ENCODE measurements at places on chromosomes 2 and 18.

DNA sequence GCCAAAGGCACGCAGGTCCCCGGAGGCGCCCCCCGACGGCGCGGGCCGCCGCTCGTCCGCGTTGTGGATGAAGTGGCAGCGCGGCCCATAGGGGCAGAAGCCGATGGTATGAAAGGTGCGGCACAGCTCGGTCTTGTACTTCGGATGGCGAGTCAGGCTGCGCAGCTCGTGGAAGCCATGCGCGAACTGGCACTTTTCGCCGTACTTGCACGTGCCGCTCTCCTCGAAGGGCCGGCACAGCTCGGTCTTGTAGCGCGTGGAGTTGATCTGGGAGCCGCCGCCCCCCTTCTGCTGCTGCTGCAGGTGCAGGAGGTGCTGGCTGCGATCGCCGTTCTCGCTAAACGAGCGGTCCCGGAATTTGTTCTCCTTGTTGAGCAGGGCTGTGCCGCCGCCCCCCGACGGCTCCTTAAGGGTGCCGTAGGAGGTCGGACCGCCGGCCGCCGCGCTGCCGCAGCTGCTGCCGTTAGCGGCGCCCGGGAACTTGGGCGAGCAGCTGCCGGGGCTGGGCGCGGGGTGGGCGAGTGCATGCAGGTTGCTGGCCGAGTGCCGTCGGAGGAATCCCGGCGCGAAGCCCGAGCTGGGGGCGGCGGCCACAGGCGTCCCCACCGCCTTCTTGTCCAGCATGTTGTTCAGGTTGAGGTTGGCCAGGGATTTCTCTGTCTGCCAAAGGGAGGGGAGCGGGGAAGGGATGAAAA lies 1.2 kb downstream of the ZFP36L2 start:
- DNase-seq: peak; percentile 79

GRCh38 chr2:143259368-143259958 lies 130.2 kb downstream of the ARHGAP15 start:
- peak; percentile 61 for DNase-seq

DNA sequence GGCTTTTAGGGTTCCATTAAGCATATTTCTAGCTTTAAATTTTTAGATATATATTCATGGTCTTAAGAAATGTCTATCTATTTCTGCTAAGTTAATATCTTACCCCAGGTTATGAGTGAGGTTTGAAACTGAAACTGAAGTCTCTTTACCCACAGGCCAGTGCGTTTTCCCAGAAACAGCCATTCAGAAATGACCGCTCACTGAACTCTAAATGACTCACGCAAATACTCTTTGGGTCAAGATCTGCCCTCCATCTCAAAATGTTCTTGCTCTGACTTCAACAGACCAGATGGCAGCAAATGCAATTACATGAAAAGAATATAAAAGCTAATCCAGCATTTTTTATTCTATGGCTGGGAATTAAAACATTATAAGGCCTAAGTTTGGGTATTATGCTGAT lies 315.2 kb downstream of the TDRD15 start:
- no peak for DNase-seq

- peak; percentile 20 for DNase-seq
Measured at GRCh38 chr2:985317-985898, 34.8 kb downstream of the SNTG2 start.

- no peak for DNase-seq
Measured at GRCh38 chr2:163132850-163133249, 294.3 kb upstream of the KCNH7 start.

DNA sequence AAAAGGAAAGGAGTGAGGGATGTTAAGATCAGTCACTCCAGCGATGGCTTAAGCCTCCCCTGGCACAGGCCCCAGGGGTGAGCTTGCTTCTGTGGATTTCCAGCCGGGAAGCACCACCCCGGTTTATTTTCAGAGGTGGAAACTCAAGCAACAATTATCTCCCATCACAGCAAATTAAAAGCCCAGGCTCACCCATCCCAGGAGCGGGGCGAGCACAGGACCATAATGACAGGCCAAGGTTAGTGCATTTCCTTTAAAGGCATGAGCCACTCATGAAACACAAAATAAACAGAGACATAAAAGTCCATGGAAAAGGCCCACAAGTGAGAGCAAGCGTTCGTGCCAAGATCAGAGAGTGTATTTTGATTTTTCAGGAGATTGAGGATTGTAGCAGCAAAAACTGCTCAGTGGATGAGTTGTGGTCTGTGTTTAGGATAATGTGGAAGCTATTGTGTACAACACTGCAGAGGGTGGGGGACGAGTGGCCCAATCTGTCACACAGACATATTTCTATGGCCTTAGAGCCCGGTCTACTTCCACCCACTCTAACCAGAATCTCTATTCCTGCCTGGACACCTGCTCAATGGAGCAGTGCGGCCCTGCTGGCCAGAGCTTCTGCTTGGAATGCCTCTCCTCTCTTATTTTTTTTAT lies 111.4 kb upstream of the CDC42EP3 start:
- no peak for DNase-seq

DNA sequence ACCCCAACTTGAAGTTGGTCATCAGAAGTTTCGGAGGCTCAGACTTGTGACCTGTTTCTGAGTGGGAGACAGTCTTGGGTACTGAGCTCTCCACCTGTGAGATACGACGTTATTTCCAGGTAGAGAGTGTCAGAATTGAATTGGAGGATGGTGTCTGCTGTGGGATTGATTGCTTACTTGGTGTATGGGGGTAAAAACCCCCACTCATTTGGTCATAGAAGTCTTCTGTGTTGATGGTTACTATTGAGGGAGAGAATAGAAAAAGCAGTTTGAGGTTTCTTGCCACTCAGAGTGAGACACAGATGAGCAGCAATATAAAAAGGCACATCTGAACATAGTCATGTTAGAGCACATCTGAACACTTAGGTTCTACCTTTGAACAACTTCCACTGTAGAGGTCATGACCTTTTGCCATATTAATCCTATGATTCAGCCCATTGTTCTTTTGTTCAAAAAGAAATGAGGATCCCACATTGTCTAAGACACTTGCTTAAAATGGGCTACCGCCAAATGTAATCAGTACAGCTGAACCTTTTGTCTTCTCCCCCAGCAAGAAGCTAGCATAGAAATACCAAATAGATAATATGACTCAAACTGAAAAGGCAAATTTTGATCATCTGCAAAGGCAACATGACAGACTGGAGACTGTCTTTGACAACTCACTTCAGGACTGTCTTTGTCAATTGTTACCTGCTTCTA lies 73.3 kb downstream of the NAB1 start:
- DNase-seq: peak; percentile 21

GRCh38 chr2:16378031-16378430 lies 287.6 kb downstream of the CYRIA start:
- no peak for DNase-seq

- DNase-seq: no peak
Measured at GRCh38 chr2:151860613-151861146, 32.5 kb upstream of the ARL5A start.

DNA sequence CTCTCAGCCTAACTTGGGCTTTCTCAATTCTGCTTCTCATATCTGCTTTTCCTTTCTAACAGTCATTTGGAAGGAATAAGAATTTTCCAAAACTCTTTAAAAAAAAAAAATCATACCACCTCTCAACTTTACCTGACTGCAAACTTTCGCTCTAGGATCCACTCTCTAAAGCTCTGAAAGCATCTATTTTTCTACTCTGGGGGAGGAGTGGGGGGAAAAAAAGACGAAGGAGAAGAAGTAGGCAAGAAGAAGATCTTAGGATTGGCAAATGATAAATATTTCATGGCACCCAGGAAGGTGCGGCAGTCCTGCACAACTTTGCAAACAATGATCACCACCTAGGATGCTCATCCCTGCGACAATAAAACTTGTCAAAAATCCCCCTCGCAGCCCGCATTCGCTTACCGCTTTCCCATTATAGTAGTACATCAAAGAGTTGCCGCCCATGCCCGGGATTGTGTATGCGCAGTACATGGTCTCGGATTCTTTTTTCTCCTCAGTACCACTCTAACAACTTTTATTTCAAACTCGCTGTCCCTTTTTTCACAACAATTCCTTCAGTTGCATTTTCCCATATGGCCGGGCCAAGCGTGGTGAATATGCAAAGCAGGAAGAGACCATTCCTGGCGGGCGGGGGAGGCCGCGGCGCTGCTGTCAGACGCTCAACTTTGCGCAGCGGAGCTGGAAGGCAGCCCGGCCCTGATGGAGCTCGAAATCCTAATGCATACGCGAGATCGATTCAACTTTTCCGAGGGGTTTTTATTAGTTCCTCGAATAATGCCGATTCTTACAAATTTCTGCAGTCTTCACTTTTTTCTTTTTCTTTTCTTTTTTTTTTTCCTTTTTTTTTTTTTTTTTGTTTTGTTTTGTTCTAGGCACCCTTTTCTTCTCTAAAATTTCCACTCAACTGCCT lies 266.5 kb downstream of the TCF4 start:
- peak; percentile 48 for DNase-seq

DNA sequence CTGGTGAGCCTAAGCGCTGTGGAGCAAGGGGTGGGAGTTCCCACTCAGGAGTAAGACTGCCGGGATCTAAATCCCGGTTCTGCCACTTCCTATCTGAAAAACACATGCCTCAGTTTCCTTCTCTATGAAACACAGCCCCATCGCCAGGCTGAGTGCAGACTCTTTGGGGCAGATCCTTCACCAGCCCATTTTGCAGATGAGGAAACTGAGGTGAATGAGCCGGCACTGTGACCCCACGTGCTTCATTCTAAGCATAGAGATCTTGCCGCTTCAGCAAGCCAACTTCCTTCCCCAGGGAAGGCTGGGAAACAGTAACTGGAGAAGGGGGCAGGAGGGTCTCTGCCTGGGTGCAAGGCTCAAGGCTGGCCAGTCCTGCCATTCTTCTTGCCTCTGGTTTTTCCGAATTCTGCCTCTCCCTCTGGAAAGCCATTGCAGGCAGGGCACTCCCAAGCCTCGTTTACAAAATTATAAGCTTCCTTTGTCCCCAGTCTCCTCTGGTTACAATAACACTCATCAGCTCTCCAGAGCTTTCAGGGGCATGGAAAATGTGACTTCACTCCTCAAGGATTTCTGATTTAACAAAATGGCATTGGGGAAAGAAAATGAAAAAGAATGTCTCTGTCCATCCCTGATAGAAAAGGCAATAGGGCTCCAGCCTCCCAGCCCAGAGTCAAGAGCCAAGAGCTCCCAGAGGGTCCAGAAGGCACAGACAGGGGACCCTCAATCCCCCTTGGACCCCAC lies 249.2 kb downstream of the TNS1 start:
- DNase-seq: no peak

DNA sequence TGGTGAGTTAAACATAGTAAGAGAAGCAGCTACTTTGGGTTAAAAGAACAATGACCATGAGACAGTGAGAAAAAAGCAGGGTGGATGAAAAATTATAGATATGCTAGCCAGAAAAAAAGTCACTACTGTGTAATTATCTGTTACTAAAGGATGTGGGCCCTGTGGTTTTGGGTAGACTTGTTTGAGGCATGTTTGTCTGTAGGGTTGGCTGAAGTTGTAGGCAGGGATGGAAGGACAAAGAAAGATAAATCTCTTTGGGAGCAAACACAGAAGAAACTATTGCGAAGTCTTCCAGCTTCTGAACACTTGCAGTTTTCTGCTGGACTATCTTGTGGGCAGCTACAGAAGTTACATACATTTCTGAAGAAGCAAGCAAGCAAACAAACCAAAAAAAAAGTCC lies 28.2 kb downstream of the RND3 start:
- DNase-seq: no peak

DNA sequence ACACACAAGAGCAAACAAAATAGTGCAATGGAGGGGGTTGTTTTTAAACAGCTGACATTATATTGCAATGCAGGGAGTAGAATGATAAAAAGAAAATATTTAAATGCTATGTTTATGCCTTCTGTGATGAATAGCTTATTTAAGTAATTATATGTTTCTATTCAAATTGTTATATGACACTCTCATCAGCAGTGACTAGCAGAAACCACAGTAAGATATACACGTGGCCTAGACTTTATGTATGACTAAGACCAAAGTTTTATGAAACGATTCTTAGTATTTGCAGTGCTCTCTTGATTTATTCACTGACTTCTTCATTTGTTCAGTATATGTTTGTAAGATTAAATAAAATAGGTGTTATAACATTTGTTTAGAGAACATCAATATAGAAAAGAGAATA lies 26.1 kb upstream of the C1D start:
- DNase-seq: no peak

- no peak for DNase-seq
Measured at GRCh38 chr2:181430406-181431118, 26.6 kb upstream of the ITGA4 start.

DNA sequence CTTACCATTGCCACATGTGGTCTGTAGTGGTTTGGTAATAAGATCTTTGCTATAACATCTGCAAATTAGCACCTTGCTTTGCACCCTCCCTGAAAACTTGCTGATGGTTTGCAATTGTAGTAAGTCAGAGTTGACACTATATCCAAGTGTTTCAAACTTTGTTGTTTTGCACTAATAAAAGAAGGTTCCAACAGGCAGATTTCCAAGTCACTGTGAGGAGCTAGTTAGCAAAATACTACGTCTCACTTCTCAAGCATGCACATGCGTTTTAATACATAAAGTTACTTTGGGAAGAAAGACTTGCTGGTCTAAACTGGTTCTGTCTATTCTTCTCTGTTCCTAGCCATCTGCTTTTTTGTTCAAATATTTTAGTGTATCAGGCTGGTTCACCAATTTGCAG lies 103.7 kb upstream of the ZNF521 start:
- no peak for DNase-seq

- DNase-seq: no peak
Measured at GRCh38 chr2:62627667-62628066, 77.8 kb upstream of the EHBP1 start.

GRCh38 chr2:220036431-220036830 lies 409.0 kb downstream of the SLC4A3 start:
- DNase-seq: no peak

DNA sequence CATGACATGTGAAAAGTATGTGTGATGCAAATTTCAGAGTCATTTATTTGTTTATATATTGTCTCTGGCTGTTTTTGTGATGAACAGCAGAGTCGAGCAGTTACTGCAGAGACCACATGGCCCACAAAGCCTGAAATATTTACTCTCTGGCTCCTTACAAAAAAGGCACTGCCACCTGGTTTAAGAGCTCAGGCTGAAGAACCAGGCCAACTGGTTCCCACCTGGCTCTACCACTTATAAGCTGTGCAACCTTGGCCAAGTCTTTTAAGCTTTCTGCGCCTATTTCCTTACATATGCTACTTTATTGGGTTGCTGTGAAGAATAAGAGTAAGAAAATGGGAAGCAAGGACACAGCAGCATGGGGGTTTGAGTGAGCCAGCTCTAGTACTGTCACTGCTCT lies 207.6 kb downstream of the L3MBTL4 start:
- no peak for DNase-seq
